ENCODE measurements at places on chromosomes 2 and 18.

DNA sequence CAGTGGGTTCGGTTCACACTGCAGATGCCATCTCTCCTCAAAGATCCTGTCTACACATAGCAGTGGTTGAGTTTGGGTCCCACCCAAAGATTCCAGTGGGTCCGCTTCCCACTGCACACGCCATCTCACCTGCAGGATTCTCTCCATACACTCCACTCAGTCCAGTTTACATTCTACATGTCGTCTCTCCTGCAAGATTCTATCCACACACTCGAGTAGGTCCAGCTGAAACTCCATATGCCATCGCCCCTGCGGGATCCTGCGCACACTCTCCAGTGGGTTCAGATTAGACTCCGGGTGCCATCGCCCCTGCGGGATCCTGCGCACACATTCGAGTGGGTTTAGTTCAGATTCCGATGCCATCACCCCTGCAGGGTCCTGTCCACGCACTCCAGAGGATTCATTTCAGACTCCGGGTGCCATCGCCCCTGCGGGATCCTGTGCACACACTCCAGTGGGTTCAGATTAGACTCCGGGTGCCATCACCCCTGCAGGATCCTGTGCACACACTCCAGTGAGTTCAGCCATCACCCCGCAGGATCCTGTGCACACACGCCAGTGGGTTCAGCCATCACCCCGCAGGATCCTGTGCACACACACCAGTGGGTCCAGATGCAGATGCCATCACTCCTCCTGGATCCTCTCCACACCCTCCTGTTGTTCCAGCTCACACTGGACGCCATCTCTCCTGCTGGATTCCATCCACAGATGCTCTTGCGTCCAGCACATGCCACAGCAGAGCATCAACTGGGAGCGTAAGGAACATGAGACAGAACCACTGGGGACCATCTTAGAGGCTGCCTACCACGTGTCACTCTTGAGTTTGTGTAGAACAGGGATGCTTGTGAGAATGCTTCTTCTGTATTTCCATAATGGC is 3.0 kb upstream of the PXDN start:
- DNase-seq: no peak

DNA sequence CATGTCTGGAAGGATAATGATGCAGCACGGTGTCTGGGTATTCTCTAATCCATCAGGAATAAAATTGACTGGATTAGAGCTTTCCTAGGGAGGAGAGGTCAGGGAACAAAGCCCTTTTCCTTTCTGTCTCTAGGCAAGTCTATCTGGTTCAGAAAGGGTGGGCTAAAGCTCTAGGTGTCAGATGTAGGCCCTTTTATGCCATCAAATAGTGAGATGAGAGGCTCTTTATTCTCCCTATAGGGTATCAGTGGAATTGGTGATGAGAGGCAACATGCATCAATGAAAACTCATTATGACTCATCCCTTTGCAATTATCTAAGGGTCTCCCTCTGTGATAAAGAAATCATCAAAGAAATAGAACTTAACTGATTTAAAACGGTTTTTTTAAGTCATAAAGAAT is 328.0 kb upstream of the CRIM1 start:
- no peak for DNase-seq

DNA sequence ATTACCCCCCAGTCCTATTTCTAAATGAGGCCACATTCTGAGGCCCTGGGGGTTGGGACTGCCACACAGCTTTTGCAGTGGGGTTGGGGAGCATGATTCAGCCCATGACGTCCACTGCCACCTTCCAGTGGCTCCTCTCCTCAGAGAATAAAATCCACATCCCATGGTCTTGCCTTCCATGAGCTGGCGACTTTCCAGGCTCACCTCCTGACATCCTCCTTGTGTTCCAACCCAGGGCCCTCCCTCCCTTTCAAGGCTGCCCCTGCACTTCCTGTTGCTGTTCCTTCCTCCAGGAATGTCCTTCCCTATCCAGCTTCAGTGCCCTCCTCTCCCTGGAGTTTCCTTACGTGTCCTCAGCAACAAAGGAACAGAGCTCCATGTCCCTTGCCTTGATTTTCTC is 187.3 kb upstream of the ID2 start:
- DNase-seq: no peak

DNA sequence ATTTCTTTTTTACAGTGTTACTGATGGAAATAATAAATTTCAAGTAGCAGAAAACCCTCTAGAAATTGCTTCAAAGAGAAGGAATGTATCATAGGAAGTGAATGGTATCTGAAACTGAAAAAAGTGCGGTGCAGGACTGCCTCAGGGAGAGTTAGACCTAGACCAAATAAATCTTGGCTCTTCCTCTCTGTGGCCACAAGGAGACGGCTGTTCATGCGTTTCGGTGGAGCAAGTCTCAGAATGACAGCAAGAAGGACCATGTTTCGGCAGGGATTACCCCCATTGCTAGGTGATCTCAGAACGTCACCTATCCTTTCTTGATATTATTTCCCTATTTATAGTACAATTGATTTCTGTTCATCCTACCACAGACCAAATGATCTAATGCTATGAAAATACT is 522.3 kb downstream of the SOX11 start:
- DNase-seq: no peak

GRCh38 chr2:8502316-8502715 is 179.5 kb upstream of the ID2 start:
- no peak for DNase-seq

DNA sequence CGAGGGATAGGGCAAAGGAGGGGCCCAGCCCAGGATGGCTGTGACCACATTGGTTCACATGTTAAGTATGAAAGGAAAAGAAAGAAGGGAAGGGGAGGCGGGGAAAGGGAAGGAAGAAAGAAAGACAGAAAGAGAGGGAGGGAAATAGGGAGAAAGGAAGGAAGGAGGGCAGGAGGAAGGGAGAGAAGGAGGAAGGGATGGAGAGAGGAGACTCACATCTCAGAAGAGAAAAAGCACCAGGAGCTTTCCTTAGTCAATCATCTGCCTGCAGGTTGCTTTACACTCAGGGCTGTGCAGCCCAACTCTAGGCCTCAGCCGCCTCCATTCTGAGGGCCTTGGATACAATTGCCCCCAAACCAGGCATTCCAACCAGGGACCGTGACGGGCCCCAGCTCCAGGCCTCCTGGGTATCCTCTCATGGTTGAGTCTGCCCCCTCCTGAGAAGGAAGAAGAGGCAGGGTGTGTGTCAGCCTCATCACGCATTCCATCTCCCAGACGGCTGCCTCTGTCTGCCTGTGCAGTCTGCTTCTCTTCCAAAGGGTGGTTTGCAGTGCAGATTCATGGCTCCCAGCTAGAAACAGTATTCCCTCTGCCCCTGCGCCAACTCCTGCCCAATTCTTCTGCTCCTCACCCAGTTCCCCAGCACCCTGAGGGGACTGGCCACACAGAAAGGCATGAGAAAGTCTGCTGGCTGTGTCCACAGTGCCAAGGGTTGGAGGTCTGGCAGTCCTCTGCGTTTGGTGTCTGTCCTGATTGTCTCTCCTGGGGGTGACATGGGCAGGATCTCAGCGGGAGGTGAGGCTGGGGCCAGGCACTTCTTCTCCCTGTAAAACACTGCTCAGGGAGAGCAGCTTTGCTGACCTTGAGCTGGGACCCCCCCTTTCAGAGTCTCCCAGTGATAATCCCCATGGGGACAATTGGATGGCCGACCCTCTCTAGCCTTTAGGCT is 163.3 kb downstream of the SMAD7 start:
- DNase-seq: no peak
